ENCODE measurements at places on chromosomes 16 and 17.

DNA sequence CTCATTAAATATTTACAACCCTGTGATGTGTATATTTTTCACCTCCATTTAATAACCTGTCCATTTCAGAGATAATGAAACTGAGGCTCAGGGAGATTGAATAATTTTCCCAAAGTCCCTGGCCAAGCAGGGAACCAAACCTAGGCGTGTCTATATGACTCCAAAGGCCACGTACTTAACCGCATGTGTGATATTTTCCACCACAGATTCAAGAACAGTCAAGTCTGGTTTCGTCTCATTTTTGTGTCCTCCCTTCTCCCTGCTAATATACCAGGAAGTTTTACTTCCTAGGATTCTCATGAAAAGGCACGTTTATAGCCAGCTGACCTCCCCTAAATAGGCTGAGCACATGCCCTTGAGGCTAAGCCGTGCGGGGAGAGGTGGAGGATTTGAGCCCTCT lies 15.3 kb downstream of the WFIKKN2 start:
- no peak for DNase-seq

- DNase-seq, result no peak
Measured at GRCh38 chr17:41018541-41018940, 8.5 kb downstream of the KRTAP1-5 start.

GRCh38 chr16:89283449-89283848 lies 65.9 kb downstream of the ZNF778 start:
- no peak for DNase-seq

DNA sequence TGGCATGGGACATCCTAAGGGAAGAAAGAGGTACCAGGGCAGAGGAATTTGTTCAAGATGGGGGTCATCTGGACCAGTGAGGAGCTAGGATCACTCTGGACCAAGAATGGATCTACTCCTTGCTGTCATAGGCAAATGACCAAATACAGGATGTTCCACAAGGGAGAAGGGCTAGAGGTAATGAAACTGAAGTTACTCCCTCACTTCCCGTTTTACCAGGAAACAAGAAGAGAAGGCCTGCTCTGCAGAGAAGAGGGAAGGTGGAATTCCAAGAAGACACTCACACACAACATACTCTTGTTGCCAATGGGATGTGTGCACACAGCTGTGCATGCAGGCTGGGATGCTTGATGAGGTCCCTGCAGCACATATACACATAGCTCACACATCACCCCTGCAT lies 38.6 kb downstream of the NEUROD2 start:
- DNase-seq, result no peak

GRCh38 chr16:87954361-87954760 lies 3.1 kb downstream of the BANP start:
- no peak for DNase-seq

- no peak for DNase-seq
Measured at GRCh38 chr17:77677211-77677610, 281.3 kb upstream of the TNRC6C start.

DNA sequence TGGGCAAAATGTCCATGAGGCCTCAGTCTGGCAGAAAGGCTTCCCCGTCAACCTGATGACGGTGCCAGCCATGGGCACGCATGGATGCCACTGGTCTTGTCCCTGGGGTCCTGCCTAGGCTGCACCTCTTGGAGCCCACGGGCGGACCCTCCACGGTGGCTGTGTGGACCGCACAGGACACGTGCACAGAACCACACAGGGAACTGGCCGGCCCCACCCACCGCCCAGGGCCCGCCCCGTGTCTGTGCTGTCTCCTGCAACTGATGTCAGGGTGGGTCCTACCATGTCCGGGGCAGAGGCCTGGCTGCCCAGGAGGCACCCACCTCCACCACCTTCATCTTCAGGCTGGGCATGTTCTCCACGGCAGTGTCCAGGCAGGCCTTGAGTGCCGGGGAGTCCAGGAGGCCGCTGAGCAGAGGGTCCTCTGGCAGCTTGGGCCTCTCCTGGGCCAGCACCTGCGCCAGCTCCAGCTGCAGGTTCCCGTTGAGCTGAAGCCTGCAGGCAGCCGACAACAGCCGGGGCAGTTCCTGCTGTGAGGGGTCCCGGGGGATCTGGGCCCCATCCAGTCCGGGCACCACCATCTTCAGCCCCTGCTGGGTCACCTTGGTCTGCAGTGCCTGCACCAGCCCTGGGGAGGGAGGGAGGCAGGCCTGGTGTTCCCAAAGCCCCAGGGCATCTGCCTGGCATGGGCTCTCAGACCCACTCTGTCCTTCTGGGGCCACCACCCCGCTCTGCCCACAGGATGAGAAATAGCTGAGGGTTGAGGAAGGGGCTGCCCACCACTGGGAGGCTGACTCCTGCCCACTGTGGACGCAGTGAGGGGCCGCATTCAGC lies 11.9 kb downstream of the FASN start:
- DNase-seq, result no peak

DNA sequence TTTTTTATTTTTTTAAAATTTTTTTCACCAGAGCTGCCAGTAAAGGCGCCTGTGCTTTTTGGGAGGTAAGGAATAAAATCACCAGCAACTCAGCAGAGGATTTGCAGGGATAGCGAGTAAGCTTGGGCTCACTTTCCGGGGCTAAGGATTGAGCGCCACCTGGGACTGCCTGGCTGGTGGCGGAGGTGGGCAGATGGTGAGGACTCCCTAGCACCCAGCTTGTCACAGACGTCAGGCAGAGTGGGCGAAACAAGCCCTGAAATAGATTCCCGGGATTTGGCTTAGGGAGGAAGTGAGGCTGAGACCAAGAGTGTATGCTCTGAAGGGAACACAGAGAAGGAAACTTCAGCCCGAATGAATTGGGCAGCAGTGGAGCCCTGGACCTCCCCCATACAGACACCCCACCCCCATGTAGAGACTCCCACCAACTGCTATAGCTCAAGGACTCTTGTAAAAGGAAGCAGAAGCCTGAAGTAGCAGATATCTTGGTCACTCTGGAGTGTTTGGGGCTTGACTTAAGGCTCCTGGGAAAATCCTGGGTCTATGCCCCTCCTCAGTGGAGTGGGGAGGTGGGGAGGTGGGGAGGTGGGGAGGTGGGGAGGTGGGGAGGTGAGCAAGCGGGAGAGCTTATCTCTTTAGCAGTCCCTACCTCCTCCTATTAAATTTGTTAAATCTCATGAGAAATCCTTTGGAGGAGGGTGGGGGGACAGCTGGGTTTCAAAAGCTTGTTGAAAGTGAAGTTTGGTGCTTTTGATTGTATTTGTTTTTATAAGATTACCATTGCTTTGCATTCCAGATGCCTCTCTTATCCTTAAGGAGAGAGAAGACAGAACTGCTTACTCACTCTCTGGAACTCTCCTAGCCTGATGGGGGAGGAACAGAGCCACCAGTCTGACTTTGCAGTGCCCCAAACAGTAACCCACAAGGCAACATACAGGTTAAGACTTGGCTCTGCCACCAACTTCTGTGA lies 8.2 kb downstream of the ARL4D start:
- DNase-seq, result no peak

GRCh38 chr17:10046786-10047785 lies 142.0 kb upstream of the RCVRN start:
- DNase-seq, result no peak

DNA sequence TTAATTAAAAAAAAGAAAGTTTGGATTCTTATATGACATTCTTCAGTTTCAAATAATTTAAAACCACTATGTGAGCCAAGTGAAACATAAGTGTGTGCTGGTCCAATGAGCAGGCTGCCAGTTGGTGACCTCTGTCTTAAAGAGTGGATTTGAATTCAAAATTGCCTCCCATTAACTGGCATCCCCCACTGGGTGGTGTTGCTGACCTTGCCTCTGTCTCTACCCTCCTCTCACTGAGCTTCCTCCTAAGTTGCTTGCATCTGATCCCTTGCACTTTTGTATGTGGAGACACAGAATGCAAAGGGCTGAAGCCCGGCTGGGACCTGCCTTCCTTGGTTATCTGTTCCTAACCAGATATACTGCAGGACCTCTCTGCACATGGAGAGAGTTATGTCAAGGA lies 160.6 kb downstream of the CYLD start:
- DNase-seq, result no peak

DNA sequence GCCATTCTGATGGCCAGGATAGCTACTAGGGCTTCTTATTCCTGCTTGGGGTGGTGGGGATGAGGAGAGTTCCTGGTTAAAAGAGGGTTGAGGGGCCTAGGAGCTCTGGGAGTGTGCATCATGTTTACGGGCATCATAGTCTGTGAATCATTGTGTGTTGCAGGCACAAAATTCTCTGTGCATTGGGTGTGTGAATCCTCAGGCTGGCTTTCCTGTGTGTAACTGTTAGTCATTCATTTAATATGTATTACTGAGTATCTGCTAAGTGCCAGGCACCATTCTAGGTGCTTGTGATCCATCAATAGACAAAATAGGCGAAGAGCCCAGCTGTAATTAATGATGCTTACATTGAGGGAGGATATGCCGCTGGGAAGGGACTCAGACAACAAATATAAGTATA lies 5.8 kb downstream of the PPY start:
- no peak for DNase-seq

DNA sequence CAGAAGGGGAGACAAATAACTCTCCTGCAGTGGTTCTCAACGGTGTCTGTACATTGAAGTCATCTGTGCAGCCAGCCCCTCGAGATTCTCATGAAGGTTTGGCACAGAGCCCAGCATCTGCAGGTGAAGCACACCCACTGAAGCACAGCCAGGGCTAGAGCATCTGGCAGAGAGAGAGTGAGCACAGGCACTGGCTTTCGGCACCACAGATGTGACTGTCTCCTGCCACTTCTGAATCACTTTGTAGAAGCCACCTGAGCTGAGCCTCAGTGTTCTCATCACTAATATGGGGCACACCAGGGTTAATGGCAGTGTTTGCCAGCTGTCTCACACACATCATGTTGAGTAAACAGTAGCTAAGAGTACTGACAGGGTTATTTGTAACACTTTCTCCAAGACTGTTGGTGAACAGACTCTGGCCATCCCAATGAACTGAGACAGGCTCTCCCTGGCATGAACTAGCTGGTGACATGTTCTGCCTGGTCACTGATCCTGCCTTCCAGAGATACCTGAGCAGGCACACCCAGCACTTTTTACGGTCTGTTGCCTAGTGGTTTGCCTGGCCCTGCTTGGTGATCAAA lies 10.9 kb downstream of the HSPB9 start:
- no peak for DNase-seq

DNA sequence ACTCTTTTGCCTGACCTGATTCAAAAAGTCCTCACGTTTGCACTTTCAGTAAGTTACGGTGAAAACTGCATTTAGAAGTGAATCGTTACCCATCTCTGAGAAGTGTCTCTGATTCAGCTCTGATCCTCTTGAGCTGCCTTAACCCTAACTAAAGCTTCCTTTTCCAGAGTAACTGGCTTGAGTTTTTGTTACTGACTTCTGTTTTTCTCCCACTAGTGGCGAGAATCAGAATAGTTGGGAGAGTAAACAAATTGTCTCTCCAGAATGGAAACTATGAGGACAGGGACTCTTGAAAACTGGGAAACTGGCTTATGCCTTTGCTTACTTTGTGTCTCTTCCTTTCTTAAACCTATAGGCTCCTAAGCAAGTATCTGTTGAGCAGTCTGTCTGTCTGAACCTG lies 31.3 kb upstream of the KPNB1 start:
- DNase-seq, result no peak

DNA sequence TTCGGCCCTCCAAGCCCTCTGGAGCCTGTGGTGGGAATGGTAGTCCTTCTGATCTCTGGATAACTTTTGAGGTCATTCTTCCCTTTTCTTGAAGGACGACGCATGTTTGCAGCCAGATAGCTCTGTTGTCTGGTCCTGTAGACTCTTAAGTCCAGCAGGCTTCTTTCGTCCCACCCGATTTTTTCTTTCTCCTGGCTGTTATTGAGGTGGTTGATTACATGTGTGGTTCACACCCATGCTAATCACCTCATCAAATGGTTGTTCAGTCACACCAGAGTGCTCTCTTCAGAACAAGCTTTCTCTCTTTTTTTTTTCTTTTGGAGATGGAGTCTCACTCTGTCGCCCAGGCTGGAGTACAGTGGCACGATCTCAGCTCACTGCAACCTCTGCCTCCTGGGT lies 30.6 kb downstream of the PIGL start:
- no peak for DNase-seq

DNA sequence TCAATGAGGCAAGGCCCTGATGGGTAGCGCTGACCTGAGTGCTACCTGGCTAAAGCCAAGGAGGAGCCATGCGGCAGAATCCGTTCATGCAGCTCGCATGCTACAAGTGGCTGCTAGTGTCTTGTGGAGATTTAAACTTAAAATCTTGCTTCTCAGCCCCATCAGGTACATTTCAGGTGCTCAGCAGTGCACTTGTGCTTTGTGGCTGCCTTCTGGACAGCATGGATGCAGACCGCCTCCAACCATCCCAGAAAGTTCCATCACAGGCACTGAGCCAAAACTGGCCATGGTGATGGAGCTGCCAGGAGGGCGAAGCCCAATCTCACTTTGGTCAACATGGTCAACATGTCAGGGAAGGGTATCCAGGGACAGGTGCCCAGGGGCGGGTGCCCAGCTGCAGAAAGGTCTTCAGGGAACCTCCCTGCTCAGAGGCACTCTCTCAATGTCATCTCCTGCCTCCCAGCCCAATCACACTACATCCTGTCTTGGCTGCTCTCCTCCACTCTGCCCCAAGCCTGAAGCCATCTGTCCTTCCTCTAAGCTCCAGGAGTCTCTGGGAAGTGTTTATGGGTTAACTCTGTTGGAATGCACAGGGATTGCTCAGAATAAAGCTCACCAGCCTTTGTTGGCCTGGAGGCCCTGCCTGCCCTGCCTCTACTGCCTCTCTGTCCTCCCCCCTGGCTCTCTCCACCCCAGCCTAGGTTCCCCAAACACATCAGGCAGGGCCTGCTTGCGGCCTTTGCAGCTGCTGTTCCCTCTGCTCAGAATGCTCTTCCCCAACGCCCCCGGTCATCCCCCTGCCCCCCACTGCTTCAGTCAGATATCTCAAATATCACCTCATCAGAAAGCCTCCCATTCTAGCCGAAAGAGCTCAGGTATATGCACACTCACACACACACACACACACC lies 18.3 kb upstream of the TNFRSF13B start:
- DNase-seq, result no peak

DNA sequence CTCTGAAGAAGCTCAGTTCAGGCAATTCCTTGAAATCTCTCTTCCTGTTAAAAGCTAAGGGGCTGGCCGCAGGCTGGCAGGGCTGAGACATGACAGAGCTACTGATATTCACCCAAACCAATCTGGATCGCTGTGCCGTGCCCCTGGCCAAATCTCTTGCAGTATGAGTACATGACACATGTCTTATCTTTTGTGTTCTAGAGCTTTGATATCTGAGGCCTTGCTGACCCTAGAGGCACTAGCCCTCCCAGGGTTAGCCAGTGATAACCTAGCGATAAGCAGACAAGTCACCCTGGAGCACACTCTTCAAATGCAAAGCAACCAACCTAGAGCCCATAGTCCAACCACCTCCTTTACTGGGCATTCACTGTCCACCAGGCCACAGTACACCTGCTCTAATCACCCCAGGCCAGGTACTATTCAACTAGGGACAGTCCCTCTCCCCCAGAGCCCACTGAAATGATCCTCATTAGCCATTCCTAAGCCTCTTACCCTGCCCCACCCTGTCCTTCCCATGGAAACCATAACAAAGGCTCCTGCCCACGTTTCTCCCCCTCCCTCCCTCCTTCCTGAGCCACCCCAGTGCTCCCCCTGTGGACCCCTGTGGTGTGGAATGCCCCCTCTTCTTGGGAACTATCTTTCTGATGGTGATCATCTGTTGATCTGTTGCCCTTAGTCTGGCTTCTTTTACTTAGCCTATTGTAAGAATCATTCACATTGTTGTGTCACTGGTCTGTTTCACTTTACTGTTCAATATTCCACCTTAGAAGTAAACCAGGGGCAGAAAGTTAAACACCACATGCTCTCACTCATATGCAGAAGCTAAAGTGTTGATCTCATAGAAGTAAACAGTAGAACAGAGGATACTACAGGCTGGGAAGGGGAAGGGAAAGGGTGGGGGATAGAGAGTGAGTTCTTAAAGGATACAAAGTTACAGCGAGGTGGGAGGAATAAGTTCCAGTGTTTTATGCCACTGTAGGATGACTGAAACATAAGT lies 52.5 kb downstream of the TEKT5 start:
- no peak for DNase-seq

All from mesothelial cell of epicardium (in vitro differentiated cells).